ENCODE measurements at places on chromosomes 4 and X.

GRCh38 chr4:73619346-73619745 is 890 bp downstream of the RASSF6 start:
- peaks cover 2% of the 10 kb centered on the region for H3K27me3 ChIP-seq
- H3K4me3 ChIP-seq = no peak overlapping the region
- no peaks in the 10 kb centered on the region for H3K36me3 ChIP-seq
- H3K4me1 ChIP-seq = no peaks in the 10 kb centered on the region
- H3K27ac ChIP-seq = no peak overlapping the region

GRCh38 chrX:115339441-115340025 is 50.0 kb downstream of the LUZP4 start:
- no peaks in the 10 kb centered on the region for H3K27me3 ChIP-seq
- DNase-seq = no peak
- H3K27ac ChIP-seq = no peak overlapping the region
- no peaks in the 10 kb centered on the region for H3K36me3 ChIP-seq

- H3K36me3 ChIP-seq = no peaks in the 10 kb centered on the region
- no peak overlapping the region for H3K4me3 ChIP-seq
- DNase-seq = no peak
- H3K27me3 ChIP-seq = no peaks in the 10 kb centered on the region
- H3K4me1 ChIP-seq = peaks cover 7% of the 10 kb centered on the region
These were observed 687 bp upstream of the ZNF275 start for GRCh38 chrX:153333266-153333665.

- no peak for DNase-seq
- H3K27ac ChIP-seq = no peak overlapping the region
- H3K4me3 ChIP-seq = no peak overlapping the region
- no peaks in the 10 kb centered on the region for H3K4me1 ChIP-seq
These were observed 67.2 kb upstream of the BRWD3 start for GRCh38 chrX:80876877-80877276.

- no peaks in the 10 kb centered on the region for H3K4me1 ChIP-seq
- H3K27ac ChIP-seq = no peak overlapping the region
- no peaks in the 10 kb centered on the region for H3K27me3 ChIP-seq
- H3K36me3 ChIP-seq = no peaks in the 10 kb centered on the region
- DNase-seq = peak; percentile 8
These were observed 63.0 kb upstream of the ZXDB start for GRCh38 chrX:57528670-57529255.

- no peak for DNase-seq
- no peak overlapping the region for H3K27ac ChIP-seq
- H3K36me3 ChIP-seq = no peaks in the 10 kb centered on the region
- H3K4me1 ChIP-seq = no peaks in the 10 kb centered on the region
- no peaks in the 10 kb centered on the region for H3K27me3 ChIP-seq
These were observed 28.4 kb upstream of the CXCL8 start for GRCh38 chr4:73711989-73712388.

DNA sequence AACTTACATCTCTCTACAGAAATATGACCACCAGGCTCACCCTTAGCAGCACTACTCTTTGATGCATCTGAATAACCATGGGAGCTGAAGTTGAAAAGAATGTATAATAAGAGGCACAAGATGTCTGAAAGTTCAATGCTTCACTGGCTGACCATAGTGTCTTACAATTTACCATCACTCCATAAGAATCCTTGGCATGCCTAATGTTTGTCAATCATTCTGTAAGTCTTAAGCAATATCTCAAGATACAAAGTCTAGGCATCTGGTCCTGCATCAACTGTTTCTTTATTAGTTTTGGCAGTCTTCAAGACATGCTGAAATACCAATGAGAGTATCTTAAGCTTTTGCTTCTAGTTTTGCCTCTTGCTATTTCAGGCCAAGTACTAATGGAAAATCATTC is 755.5 kb downstream of the STIM2 start:
- no peak overlapping the region for H3K4me3 ChIP-seq
- no peaks in the 10 kb centered on the region for H3K4me1 ChIP-seq
- no peaks in the 10 kb centered on the region for H3K27me3 ChIP-seq
- H3K36me3 ChIP-seq = no peaks in the 10 kb centered on the region
- no peak overlapping the region for H3K27ac ChIP-seq

- DNase-seq = no peak
- H3K4me3 ChIP-seq = no peak overlapping the region
- no peaks in the 10 kb centered on the region for H3K36me3 ChIP-seq
- H3K4me1 ChIP-seq = peaks cover 25% of the 10 kb centered on the region
- peaks cover 6% of the 10 kb centered on the region for H3K27me3 ChIP-seq
These were observed 392.9 kb downstream of the UNC5C start for GRCh38 chr4:95155759-95156451.

GRCh38 chrX:63686878-63687714 is 97.9 kb downstream of the ARHGEF9 start:
- H3K4me1 ChIP-seq = no peaks in the 10 kb centered on the region
- no peak overlapping the region for H3K4me3 ChIP-seq
- H3K36me3 ChIP-seq = no peaks in the 10 kb centered on the region
- H3K27ac ChIP-seq = no peak overlapping the region
- no peak for DNase-seq

- no peak for DNase-seq
- H3K4me3 ChIP-seq = no peak overlapping the region
- H3K27me3 ChIP-seq = no peaks in the 10 kb centered on the region
- no peaks in the 10 kb centered on the region for H3K4me1 ChIP-seq
These were observed 57.3 kb upstream of the STIM2 start for GRCh38 chr4:26803211-26803861.

GRCh38 chr4:81471298-81471587 is 464 bp downstream of the RASGEF1B start:
- no peaks in the 10 kb centered on the region for H3K27me3 ChIP-seq
- peak overlapping the region; percentile 92 for H3K4me3 ChIP-seq
- peak overlapping the region; percentile 93 for H3K27ac ChIP-seq
- peaks cover 32% of the 10 kb centered on the region for H3K4me1 ChIP-seq
- DNase-seq = no peak

DNA sequence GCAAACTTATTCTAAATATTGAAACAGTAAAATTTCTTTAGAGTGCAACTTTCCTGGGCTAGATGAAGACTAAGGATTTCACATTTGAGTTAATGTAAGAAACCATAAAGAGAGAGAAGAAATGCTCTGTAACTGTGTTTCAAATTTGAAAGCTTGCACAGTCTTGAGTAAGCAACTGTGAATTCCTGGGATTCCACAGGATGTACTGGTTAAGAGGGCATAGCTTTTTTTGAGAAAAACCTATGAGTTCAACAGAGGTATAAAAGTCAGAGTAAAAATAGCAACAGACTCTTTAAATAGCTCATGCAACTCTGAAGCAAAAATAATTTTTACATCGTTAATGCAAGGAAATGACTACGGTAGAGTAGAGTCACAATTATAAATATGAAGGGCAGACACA is 25.5 kb downstream of the ZNF330 start:
- no peaks in the 10 kb centered on the region for H3K4me1 ChIP-seq
- no peak overlapping the region for H3K27ac ChIP-seq
- no peak for DNase-seq
- no peak overlapping the region for H3K4me3 ChIP-seq
- no peaks in the 10 kb centered on the region for H3K27me3 ChIP-seq
- no peaks in the 10 kb centered on the region for H3K36me3 ChIP-seq

DNA sequence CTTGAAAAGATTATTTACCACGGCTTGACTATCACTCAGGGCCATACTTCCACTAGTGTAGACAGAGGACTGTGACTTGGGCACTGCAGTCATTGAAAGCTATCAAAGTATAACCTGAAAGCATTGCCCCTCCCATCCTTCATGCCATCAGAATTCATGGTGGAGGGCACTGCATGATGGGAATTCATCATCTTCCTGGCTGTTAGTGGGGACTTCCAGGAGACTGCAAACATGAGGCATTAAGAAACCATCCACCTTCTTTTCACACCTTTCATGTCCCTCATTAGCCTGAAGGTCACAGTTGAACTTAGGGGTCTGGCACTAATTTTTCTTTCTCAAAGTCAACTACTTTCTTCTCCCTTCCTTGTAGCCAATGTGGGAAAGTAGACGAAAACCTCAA is 25.8 kb downstream of the VSIG4 start:
- H3K4me1 ChIP-seq = peaks cover 38% of the 10 kb centered on the region
- DNase-seq = no peak
- H3K27ac ChIP-seq = no peak overlapping the region
- H3K36me3 ChIP-seq = no peaks in the 10 kb centered on the region
- H3K4me3 ChIP-seq = no peak overlapping the region
- no peaks in the 10 kb centered on the region for H3K27me3 ChIP-seq

- peaks cover 4% of the 10 kb centered on the region for H3K4me1 ChIP-seq
- H3K27me3 ChIP-seq = no peaks in the 10 kb centered on the region
- DNase-seq = no peak
- no peak overlapping the region for H3K27ac ChIP-seq
- no peaks in the 10 kb centered on the region for H3K36me3 ChIP-seq
- H3K4me3 ChIP-seq = no peak overlapping the region
These were observed 102.6 kb downstream of the PHEX start for GRCh38 chrX:22134681-22135080.

GRCh38 chrX:153953342-153953830 is 8.9 kb upstream of the RENBP start:
- no peaks in the 10 kb centered on the region for H3K27me3 ChIP-seq
- H3K27ac ChIP-seq = peak overlapping the region; percentile 18

- no peak for DNase-seq
- no peaks in the 10 kb centered on the region for H3K36me3 ChIP-seq
- no peak overlapping the region for H3K4me3 ChIP-seq
- no peak overlapping the region for H3K27ac ChIP-seq
- no peaks in the 10 kb centered on the region for H3K4me1 ChIP-seq
These were observed 22.7 kb downstream of the SLC4A4 start for GRCh38 chr4:71361476-71361875.

- H3K4me1 ChIP-seq = no peaks in the 10 kb centered on the region
- H3K27me3 ChIP-seq = peaks cover 14% of the 10 kb centered on the region
- H3K27ac ChIP-seq = no peak overlapping the region
- no peak for DNase-seq
These were observed 139.6 kb downstream of the SOWAHB start for GRCh38 chr4:76758290-76758882.

DNA sequence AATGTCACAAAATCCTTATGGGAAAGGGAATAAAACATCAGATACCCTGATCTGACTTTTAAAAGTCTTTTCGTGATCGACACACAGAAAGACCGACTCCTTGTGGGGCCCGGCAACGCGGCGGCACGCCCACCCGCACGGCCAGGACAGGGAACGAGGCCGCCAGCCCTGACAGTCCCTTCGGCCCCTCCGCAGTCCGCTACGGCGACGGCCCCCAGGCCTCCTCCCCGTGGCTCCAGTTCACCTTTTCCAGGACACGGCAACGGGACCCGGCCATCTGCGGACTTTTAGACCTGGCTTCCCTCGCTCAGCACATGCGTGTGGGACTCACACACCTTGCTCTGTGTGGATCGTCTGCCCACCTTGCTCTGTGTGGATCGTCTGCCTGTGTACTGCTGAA is 33.6 kb upstream of the GTPBP6 start:
- H3K4me1 ChIP-seq = no peaks in the 10 kb centered on the region
- no peaks in the 10 kb centered on the region for H3K27me3 ChIP-seq
- H3K36me3 ChIP-seq = peaks cover 1% of the 10 kb centered on the region
- no peak overlapping the region for H3K4me3 ChIP-seq

DNA sequence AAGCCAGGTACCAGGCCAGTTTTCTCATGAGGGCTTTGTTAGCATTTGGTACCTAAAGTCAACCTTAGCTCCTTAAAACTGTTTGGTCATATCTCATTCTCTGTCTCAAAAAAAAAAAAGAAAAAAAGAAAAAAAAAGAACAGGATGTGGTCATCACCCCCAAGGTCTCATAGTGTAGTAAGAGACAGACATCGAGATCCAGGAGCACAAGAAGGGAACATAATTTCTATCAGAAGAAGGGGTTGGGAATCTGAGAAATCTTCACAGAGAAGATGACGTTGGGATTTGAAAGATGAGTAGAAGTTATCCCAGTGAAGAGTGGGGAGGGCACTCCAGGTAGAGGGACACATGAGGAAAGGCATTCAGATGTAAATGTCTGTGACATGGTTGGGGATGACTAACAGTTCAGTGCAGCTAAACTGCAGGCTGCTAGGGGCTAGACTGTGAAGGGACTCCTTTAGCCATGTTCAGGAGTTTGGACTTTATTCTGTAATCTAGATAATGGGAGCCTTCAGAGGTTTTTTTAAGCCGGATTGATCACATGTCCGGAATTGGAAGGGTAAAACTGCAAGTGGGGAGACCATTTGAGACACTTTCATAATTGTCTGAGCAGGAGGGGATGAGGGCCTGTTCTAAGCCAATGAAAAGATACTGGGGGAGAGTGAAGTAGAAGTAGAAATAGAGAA is 26.9 kb upstream of the GJB1 start:
- peaks cover 32% of the 10 kb centered on the region for H3K4me1 ChIP-seq
- H3K4me3 ChIP-seq = peak overlapping the region; percentile 44
- no peaks in the 10 kb centered on the region for H3K36me3 ChIP-seq
- no peak for DNase-seq
- H3K27me3 ChIP-seq = no peaks in the 10 kb centered on the region

GRCh38 chrX:84710611-84711010 is 208.4 kb upstream of the HDX start:
- no peaks in the 10 kb centered on the region for H3K4me1 ChIP-seq
- H3K4me3 ChIP-seq = no peak overlapping the region
- H3K36me3 ChIP-seq = no peaks in the 10 kb centered on the region

DNA sequence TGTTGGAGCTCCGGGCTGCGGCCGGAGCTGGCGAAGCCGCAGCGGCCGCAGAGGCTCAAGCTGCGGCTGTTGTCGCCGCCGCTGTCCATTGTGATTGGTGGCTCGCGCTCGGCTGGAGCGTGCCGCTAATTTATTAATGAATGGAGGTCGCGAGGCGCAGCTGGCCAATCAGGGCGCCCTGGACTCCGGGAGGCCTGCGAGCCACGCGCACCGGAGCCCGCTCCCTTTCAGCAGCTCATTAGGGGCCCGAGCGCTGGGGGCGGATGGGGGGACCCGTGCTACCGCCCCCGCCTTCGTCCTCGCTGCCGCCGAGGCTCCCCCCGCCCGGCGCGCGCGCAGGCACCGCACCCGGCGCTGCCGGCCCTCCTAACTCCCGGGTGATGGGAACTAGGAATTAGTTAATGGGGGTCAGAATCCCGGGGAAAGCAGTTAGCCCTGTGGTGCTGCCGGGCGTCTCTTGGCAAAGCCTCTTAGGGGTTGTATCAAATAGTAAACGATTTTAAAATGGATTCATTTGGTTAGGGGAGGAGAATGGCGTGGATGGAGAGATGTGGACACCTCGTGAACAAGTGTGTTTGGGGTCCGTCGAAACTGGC is 589 bp upstream of the NEUROG2 start:
- no peak overlapping the region for H3K27ac ChIP-seq
- no peaks in the 10 kb centered on the region for H3K36me3 ChIP-seq
- peaks cover 23% of the 10 kb centered on the region for H3K4me1 ChIP-seq
- peaks cover 60% of the 10 kb centered on the region for H3K27me3 ChIP-seq
- H3K4me3 ChIP-seq = peak overlapping the region; percentile 46

DNA sequence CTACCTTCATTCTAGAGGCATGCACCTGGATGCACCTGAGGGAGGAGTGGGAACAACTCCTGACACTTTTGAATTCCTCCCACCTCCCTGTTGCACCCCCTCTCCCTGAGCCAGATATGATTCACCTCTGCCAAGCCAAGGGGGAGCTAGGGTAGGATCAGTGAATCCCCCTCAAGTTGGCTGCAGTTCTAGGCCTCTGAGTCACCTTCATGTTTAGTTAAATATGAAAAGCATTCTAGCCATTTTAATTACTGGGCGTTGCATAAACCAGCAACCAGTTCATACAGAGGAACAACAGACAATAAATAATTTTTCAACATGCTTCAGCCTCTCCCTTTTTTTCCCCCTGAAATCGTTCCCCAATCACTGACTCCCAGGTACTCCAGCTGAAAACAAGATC is 1440.2 kb downstream of the ADGRL3 start:
- H3K27ac ChIP-seq = no peak overlapping the region
- H3K4me3 ChIP-seq = no peak overlapping the region
- DNase-seq = no peak
- H3K4me1 ChIP-seq = no peaks in the 10 kb centered on the region
- no peaks in the 10 kb centered on the region for H3K36me3 ChIP-seq
